HuH-7.5 (cell line): ENCODE measurements at places on chromosomes 3 and 15.

- no peak for DNase-seq
Observed at GRCh38 chr3:170640737-170641171, 54.9 kb upstream of the SLC7A14 start.

DNA sequence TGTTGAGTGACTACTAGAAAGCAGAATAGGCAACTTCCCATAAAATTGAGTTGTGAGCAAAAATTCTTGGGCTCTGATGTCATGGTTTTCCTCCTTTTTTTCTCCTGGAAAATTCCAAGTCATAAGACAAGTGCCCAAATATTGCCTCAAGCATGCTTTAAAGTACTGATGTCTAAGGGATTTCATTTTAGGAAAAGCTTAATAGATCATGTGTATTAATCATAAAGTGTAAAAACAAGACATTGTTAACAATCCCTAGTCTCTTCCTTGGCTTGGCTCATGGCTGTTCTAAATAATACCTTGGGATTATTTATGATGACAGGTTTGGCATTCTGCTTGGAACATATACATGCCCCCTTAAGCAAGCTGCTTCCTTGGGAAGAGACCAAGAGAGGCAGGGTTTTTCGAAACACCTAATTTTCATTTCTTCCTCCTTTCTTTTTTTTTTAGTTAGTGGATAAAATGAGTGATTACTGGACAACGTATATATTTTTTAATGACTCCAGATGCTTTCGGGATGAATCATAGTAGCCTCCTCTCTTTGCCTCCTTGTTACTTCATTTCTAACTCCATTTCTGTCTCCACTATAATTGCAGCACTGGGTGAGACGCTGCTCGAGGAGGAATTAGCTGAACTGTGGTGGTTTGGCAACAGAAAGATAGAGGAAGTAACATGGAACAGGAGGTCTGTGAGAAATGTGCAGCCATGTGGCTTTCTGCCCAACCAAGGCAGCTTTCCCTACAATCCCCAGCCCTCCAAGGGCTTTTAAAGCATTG is 104.9 kb downstream of the TPRG1 start:
- no peak for DNase-seq

GRCh38 chr3:52076896-52077780 is 20.8 kb upstream of the DUSP7 start:
- DNase-seq: no peak

GRCh38 chr3:38111201-38111600 is 25.7 kb downstream of the ACAA1 start:
- no peak for DNase-seq

DNA sequence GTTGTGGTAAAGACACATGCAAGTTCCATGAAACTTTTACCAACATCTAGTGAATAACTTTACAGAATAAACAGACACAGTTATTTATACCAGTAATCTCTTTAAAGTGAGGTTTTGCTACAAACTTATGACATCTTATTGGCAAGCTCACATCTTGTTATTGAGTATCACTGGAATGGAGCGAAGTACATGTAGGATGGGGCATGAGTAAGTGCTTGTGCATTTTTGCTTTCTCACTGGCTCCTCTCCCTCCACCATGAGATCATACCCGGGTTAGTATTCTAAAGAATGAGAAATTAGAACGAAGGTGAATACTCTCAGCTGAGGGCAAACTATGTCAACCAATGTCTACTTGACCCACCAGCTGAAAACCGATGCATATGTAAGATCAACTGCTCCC is 193.3 kb upstream of the ZNF717 start:
- DNase-seq: no peak
